ENCODE measurements at places on chromosomes 11 and 22.

GRCh38 chr11:118128721-118129470, 23.7 kb downstream of the SCN4B start:
- H3K27ac ChIP-seq = no peak overlapping the region
- H3K36me3 ChIP-seq = no peaks in the 10 kb centered on the region
- no peak overlapping the region for H3K4me3 ChIP-seq
- H3K27me3 ChIP-seq = no peaks in the 10 kb centered on the region

DNA sequence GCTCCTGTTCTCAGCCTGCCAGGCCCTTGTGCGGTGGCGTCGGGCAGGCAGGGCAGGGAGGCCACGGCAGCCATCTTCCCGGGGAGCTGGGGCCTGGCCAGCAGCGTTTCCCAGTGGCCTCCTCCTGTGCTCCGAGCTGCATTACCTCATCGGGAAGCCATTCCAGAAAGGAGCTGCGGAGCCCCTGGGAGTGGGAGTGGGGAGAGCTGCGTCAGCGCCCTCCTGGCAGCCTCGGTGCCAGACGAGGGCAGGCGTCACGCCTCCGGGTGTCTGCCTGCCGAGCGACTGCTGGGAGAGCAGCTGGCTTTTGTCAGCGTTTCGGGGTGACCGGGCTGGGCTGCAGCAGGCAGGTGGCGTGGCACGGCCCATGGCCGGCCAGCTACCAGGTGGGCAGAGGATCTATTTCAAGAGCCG, 30.9 kb upstream of the WNT7B start:
- DNase-seq = peak; percentile 40
- peaks cover 26% of the 10 kb centered on the region for H3K4me1 ChIP-seq
- no peak overlapping the region for H3K4me3 ChIP-seq
- no peaks in the 10 kb centered on the region for H3K36me3 ChIP-seq

DNA sequence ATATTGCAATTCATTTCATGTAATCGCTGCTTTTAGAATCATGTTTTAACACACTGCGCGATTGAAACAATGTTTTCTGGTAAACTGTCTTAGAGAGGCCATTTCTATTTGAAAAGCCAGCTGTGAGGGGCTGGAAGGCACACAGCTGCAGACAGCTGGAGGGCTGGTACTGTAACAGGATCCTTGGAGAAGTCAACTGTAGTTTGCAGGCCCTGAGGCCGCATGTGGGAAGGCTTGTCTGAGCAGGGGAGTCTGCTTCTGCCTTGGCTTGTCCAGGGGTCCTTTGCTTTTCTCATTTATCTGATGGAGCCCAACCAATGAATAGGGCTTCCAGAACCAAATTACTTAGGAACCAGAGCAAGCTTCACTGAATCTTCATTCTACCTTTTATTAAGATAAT, 313.5 kb downstream of the BLID start:
- no peaks in the 10 kb centered on the region for H3K27me3 ChIP-seq
- no peak overlapping the region for H3K4me3 ChIP-seq
- peaks cover 24% of the 10 kb centered on the region for H3K4me1 ChIP-seq
- no peaks in the 10 kb centered on the region for H3K36me3 ChIP-seq

GRCh38 chr11:125670172-125670571, 10.5 kb downstream of the ACRV1 start:
- DNase-seq = no peak
- no peak overlapping the region for H3K27ac ChIP-seq
- H3K4me1 ChIP-seq = no peaks in the 10 kb centered on the region
- no peak overlapping the region for H3K4me3 ChIP-seq
- no peaks in the 10 kb centered on the region for H3K36me3 ChIP-seq

DNA sequence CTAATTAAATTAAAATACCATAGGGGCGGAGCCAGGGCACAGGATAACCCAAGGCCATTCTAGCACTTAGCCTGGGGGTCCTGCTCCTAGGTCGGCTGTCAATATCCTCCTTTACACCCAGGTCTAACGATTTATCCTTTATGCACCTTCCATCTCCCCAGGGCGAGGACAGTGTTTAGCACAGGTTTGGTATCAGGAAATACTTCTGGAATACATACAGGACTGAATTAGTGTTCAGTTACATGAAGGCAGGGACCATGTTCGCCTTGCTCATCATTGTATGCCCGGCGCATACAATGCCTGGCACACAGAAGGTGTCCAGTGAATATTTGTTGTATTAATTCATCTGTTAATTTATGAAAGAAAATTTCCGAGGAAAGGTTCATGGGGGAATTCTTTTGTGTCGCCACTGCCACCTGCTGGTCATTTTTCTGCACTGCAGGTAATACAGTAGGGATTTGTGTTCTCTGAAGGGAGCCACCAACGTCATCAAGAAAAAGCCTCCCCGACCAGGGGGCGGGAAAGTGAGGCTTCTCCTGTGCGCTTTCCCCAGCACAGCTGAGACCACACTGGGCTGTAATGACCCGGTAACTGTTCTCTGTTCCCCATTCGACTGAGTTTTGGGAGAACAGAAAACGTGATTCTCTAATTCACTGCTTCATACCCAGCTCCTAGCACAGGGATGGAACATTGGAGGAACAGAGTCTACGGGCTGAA, 68.7 kb upstream of the ASPHD2 start:
- peaks cover 15% of the 10 kb centered on the region for H3K27me3 ChIP-seq
- no peak overlapping the region for H3K4me3 ChIP-seq
- DNase-seq = peak; percentile 78
- no peaks in the 10 kb centered on the region for H3K4me1 ChIP-seq

DNA sequence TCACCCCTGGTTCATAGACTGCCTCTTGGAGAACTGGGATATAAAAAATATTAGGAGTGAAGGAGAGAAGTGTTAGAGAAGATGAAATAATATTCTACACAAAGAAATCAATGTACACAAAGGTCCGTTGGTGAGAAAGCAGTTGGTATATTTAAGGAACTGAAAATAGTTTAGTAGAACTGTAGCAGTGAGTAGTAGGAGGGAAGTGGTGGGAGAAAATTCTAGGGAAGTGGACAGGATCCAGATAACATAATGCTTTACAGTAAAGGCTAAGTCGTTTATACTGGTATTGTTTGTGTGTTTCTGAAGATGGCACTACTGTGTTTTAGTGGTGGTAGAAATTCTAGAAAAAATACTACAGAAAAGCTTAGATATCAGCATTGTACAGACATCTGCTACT, 120.8 kb upstream of the CHORDC1 start:
- no peaks in the 10 kb centered on the region for H3K4me1 ChIP-seq
- no peak for DNase-seq
- no peaks in the 10 kb centered on the region for H3K27me3 ChIP-seq
- no peak overlapping the region for H3K27ac ChIP-seq
- H3K4me3 ChIP-seq = no peak overlapping the region

GRCh38 chr11:33899400-33900037, 7.6 kb upstream of the LMO2 start:
- H3K36me3 ChIP-seq = no peaks in the 10 kb centered on the region
- no peaks in the 10 kb centered on the region for H3K4me1 ChIP-seq
- H3K27ac ChIP-seq = no peak overlapping the region
- no peaks in the 10 kb centered on the region for H3K27me3 ChIP-seq

DNA sequence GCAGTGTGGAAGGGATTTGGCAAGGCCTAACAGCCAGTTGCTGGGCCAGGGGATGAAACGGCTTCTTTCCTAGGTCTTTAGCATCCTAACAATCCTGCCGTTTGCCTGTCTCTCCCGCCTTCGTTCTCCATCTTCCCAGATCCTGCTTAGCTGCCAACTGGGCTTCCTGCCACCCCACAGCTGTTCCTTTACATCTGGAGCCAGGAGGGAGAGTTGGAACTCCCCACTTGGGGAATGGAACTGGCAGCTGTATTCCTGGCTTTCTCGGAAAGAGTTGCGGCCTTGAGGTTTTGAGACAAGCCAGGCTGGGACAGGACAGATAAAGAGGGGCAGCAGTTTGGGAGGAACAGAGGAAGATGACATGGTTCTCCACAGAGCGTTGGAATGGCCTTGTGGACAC, 59.6 kb downstream of the ST3GAL4 start:
- H3K36me3 ChIP-seq = no peaks in the 10 kb centered on the region
- H3K4me1 ChIP-seq = peaks cover 22% of the 10 kb centered on the region
- H3K4me3 ChIP-seq = no peak overlapping the region
- peak; percentile 65 for DNase-seq
- peak overlapping the region; percentile 91 for H3K27ac ChIP-seq

- H3K27me3 ChIP-seq = peaks cover 12% of the 10 kb centered on the region
- no peak overlapping the region for H3K27ac ChIP-seq
- no peak overlapping the region for H3K4me3 ChIP-seq
- H3K36me3 ChIP-seq = no peaks in the 10 kb centered on the region
- DNase-seq = no peak
These were observed 19.1 kb downstream of the ABCC8 start for GRCh38 chr11:17457396-17458173.

- no peak overlapping the region for H3K27ac ChIP-seq
- H3K4me1 ChIP-seq = no peaks in the 10 kb centered on the region
- no peaks in the 10 kb centered on the region for H3K36me3 ChIP-seq
These were observed 405.6 kb downstream of the LRRC4C start for GRCh38 chr11:41053894-41054293.

- no peaks in the 10 kb centered on the region for H3K4me1 ChIP-seq
- H3K27ac ChIP-seq = no peak overlapping the region
- H3K27me3 ChIP-seq = no peaks in the 10 kb centered on the region
- no peak overlapping the region for H3K4me3 ChIP-seq
These were observed 88.8 kb downstream of the MRTFA start for GRCh38 chr22:40547729-40548143.

DNA sequence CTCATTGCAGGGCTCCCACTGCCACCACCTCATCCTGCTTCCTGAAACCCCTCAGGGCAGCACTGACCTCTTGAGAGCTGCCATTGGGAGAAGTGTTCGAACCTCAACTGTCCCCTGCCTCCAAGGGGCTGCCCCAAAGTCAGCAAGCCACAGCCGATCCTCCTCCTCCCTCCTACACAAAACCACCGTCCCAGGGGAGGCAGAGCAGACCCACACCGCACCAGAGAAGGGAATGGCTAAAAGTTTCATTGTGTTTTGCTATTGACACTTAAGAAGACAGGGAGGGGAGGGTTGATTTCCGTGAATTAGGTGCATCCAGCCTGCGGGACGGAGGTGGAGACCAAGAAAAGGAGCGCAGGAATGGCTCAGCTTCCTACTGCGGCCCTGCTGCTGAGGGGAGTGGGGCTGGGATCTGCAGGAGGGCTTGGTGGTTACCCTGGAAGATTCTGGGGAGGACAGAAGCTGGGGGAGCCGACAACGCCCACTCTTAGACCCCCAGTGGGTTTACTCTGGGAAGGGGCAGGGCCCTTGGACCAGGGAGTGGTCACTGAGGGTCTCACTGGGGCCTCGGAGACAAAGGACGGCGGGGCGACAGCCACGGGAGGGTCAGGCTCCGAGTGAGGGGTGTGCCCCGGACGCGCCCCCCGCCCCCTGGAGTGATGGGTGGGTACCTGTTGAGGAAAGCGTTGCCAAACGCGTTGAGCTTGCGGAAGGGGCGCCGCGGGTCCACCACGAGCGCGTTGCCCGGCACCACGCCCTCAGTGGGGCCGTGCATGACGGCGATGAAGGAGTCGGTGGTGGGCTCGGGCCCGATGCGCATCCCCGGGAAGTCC, 815 bp downstream of the EHD1 start:
- peak overlapping the region; percentile 79 for H3K4me3 ChIP-seq
- DNase-seq = no peak
- H3K27ac ChIP-seq = peak overlapping the region; percentile 83
- H3K36me3 ChIP-seq = no peaks in the 10 kb centered on the region
- H3K27me3 ChIP-seq = no peaks in the 10 kb centered on the region
- H3K4me1 ChIP-seq = peaks cover 34% of the 10 kb centered on the region

DNA sequence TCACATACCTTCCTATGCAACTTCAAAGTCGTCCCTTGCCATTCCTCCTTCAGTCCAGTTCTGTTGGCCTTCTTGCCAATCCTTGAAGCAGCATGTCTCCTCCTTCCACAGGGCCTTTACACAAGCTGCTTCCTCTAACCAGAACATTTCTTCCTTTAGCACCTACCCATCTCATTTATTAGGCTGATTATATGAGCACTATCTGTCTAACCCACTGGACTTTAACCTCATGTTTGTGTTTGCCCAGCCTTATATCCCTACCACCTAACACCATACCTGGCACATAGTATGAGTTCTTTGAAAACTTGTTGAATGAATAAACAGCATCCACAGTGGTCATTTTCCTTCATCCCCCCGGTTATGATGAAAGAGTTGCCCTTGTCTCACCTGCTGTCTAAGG, 154.4 kb downstream of the WNT11 start:
- no peak overlapping the region for H3K27ac ChIP-seq
- no peaks in the 10 kb centered on the region for H3K36me3 ChIP-seq
- H3K4me1 ChIP-seq = peaks cover 19% of the 10 kb centered on the region
- no peak for DNase-seq

DNA sequence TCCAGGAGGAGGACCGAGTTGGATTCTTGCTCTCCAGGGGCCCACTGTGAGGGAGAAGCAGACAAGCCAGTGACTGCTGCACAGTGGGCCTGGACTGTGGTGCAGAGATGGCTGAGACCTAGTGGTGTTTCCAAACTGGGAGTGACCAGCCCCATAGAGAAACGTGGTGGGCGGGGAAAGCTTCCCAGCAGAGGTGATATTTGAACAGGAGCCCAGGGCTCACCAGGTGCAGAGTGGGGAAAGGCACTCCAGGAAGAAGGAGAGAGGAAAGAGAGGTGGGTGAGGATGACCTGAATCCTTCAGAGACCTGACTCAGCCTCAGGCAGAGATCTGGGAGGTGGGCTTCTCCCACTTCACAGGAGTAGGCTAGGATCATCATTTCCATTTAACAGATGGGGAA, 52.1 kb upstream of the RASD2 start:
- H3K36me3 ChIP-seq = no peaks in the 10 kb centered on the region
- H3K27me3 ChIP-seq = no peaks in the 10 kb centered on the region
- H3K4me1 ChIP-seq = no peaks in the 10 kb centered on the region
- no peak for DNase-seq

- no peaks in the 10 kb centered on the region for H3K4me1 ChIP-seq
- peak; percentile 42 for DNase-seq
- H3K27me3 ChIP-seq = no peaks in the 10 kb centered on the region
- H3K4me3 ChIP-seq = no peak overlapping the region
- H3K36me3 ChIP-seq = peaks cover 10% of the 10 kb centered on the region
These were observed 22.4 kb downstream of the RTCB start for GRCh38 chr22:32389685-32390084.

GRCh38 chr11:134536677-134537076, 124.6 kb upstream of the B3GAT1 start:
- no peak for DNase-seq
- H3K27ac ChIP-seq = no peak overlapping the region
- H3K27me3 ChIP-seq = no peaks in the 10 kb centered on the region

DNA sequence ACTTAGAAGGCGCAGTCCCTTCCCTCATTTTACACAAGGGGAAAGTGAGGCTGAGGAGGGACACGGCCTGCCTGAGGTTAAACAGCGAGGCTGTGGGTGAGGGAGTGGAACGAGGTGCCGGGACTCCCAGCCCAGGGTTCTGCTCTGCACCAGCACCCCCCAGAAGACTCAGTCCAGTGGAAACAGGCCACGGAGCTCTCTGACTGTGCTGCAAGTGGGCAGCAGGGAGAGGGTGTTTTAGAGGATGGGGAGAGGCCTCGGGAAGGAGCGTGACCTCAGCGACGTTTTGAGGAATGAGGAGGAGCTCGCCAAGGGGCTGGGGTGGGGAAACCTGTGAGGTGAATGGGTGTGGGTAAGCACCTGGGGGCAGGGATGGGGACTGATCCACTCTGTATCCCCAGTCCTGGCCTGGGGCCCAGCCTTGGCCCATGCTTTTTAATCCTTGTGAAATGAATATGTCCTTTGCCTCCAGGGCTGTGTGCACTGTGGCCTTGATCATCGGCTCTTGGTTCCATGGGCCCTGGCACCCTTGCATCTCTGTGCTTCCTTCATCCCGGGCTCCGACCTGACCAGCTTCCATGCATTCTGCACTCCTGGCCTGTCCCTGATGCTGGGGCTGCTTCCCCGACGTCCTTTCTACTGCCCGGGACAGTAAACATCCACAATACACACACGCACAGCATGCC, 44.2 kb downstream of the SHISAL1 start:
- H3K27me3 ChIP-seq = no peaks in the 10 kb centered on the region
- DNase-seq = no peak
- H3K36me3 ChIP-seq = no peaks in the 10 kb centered on the region
